ENCODE measurements at places on chromosomes 1 and 21.

DNA sequence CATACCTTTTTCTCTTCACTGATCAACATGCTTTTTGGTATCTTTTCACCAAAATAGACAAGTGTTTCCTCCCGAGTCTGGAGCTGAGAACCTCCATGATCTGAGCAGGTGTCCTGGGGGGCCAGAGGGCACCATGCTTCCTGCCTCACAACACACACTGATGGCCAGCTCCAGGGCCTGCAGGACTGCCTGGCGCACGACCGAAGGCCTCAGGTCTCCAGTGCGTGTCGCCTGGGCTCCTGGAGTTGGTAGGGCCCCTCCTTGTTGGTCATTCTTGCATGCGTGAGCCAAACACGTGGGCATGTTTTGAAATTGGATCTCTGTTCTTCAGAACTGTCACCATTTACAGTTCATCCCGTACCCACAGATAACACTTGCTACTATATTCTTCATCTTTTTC lies 64.4 kb downstream of the SLC37A1 start:
- no peak for DNase-seq

DNA sequence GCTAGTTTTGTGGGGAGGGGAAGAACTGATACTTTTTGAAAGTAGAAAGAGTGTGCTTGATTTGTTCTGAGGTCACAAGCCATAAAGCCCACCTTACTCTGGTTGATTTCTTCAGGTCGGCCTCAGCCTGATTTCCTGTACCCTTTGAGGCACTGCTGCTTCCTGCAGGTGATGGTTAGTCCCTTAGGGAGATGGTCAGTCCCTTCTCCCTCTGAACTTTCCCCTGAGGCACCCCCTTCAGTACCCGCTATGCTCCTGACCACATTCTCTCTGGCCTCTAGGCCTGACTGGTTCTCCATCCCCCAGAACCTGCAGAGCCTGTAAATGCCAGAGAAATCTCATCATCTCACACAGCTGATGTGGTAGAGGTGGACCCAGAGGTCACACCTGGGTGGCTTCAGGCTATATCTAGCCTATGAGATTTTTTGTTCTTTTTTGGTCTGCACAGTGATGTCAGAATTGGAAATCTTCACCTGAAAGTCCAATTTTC lies 15.0 kb upstream of the ID3 start:
- no peak for DNase-seq

GRCh38 chr1:3453203-3453761 lies 1.2 kb upstream of the ARHGEF16 start:
- peak; percentile 68 for DNase-seq

DNA sequence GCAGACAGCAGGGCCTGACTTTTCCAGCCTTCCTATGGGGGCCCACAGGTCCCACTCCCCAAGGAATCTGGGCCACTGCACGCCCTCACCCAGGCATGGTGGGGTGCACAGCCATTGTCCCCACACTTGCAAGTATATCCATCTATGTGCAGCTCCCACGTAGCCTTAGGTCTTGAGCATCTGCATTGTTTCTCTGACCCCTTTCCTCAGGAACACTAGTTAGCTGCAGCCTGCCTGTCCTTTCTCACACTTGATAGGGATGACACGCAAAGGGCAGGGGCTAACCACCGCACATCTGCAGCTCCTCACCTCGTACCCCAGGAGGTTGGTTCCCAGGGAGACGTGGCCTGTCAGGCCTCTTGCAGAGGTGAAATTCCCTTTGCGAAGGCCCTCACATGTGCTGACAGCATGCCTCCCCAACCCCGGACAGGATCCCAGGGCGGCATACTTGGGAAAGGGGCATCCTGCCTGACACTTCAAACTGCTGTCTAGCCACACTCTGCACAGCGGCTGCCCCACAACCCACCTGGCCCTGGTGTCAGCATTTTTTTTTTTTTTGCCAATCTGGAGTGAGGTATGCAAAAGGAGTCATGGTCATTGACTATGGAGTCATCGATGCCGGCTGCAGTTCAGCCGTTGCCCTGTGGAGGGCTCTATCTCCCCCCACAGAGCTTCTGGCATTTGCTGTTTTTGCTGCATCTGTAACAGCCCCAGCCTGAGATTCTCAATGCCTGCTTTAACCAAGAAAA lies 5.0 kb downstream of the JMJD4 start:
- peak; percentile 73 for DNase-seq

DNA sequence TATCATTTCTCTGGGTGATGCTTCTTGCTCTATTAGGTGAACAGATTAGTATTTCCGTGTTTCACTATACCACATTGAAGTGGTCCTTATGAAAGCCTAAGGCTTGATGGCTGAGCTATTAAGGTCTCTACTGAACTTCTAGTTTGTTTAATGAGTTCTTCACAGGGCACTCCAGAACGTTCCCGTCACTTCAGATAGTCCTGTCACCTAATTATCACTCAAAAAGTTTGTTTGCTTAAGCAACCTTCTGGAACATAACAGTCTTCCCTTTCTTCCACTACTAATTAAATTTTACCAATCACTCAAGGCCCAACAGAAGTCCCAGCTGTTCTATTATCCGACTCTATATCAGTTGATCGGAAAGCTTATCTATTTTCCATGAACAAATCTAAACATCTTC lies 104.6 kb upstream of the ZC3H11B start:
- no peak for DNase-seq

- peak; percentile 70 for DNase-seq
Measured at GRCh38 chr1:61244114-61244513, 161.8 kb downstream of the NFIA start.

DNA sequence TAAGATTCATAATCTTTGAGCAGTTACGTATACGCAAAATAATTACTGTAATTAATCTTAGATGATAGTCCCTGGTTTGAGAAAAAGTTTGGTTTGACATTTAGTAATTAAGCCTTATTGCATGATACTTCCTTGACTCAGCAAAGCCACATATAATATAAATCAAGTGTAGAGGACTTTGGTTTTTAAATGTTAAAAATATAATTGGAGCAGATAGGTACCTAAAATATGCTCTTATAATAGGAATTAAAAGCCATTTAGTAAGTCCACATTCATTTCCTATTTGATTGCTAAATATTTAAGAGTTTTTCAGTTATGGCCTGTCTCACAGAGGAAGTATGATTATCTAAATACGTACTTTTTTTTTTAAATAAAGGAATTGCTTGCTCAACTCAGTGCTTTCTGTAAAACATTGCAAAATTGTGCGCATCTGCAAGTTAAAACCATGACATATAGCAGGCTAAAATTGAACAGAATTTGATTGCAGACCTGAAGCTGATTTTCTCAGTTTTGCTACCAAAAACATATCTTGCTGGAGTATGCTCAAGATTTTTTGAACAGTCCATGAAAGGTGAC lies 20.4 kb downstream of the RPE65 start:
- DNase-seq = no peak

- no peak for DNase-seq
Measured at GRCh38 chr1:184506481-184506880, 119.7 kb downstream of the C1orf21 start.

- no peak for DNase-seq
Measured at GRCh38 chr1:226938903-226939437, 1.1 kb upstream of the COQ8A start.

DNA sequence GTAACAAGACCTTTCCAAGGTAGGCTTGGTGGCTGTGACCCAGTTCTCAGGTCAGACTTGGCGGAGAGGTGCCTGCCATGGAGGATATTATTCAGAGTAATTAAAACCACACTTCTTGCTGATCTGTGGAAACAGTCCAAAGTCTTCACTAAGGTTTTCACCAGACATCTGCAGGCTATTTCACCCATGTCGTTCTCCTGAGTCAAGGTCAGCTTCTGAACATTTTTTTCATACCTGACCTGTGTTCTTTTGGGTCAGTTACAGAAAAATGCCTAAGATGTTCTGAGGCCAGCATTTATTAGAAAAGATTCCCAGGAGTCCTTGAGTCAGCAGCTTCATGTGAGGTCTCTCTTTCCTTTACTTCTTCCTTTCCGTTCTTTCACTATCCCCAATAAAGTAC lies 54.9 kb downstream of the RGL1 start:
- no peak for DNase-seq

GRCh38 chr1:26854906-26855305 lies 8.0 kb upstream of the SFN start:
- DNase-seq = no peak

DNA sequence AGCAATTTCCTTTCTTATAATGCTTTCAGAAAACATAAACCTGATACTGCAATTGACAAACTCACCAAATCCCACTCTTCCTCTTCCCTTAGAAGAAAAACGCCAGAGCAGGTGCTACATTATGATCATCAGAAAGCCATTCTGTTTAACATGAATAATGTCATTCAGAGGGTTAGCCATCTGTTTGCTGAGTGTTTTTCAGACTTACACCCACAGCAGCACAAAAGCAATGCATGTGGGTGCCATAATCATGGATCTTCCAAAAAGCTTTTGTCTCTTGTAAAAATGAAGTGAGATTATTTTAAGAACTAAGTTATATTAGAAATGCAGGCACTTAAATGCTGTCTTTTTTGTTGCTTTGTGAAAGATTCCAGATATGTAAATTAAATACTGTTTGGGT lies 204.6 kb upstream of the TMPRSS15 start:
- DNase-seq = no peak

DNA sequence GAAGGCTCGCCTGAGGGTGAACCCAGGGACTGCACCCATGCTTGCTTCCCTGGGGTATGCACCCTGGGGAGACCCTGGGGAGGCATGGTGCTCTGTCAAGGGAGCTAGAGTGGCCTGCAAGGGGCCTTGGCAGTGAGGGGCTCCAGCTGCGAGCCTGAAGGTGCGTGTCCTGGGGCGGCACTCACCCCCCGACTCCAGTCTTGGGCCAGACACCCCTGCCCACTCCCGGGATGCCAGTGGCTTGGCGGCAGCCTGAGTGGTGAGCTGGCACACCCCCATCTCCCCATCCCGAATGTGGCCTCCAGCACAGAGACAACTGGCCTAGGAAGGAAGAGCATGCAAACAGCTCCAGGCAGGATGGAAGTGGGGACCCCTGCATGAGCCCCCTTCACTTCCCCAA lies 2.6 kb downstream of the SUMO3 start:
- DNase-seq = peak; percentile 9

DNA sequence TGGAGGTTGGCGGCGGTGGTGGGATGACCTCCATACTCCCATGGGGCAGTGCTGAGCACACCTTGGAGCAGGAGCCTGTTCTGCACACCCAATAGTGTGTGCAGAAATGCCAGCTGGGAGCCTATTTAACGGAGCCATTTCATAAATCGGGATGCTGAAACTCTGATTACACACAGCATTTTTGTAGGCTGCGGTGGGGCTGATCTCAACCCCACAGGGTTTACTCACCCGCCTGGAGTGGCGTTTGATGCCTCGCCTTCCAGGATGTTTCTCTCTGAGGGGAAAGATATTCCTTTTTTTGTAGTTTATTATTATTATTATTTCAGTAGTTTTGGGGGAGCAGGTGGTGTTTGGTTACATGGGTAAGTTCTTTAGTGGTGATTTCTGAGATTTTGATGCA lies 82.6 kb upstream of the WDR26 start:
- no peak for DNase-seq

GRCh38 chr1:42427240-42427639 lies 28.6 kb downstream of the ZMYND12 start:
- no peak for DNase-seq

- DNase-seq = no peak
Measured at GRCh38 chr21:46603228-46603627, 1.7 kb downstream of the S100B start.

DNA sequence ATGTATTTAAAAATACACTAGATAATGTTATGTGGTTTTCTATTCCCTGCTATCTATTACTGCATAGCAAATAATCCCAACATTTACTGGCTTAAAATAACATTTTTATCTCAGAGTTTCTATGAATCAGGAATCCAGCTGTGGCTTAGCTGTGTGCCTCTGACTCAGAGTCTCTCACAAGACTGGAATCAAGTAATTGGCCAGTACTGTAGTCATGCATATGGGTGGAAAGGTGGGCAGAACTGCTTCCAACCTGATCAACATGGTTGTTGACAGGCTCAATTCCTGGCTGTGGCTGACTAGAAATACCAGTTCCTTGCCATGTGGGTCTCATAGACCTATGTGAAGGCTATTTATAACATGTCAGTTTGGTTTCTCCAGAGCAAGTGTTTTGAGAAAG lies 131.8 kb downstream of the PDE4B start:
- DNase-seq = no peak

All from G401 (cell line).